ENCODE measurements at places on chromosomes 7 and 10.
A peak's percentile ranks its signal among the peaks of the same experiment; 100 is the strongest.

DNA sequence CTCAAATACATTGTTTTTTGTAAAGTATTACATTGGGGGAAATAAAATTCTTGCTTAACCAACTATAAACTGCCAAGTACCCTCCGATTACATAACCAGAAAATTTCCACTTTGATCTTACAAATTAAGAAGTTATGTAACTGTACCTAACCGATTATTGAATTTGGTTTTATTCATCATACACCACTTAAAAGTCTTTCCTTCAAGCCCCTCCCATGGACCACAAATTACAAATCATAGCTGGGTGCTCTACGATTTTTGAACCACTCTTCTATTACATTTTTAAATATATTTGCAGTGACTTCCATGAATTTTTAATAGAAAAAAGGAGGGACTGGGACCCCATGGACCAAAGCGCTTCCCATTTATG lies 630 bp downstream of the ZNF680 start:
- DNase-seq, result no peak

DNA sequence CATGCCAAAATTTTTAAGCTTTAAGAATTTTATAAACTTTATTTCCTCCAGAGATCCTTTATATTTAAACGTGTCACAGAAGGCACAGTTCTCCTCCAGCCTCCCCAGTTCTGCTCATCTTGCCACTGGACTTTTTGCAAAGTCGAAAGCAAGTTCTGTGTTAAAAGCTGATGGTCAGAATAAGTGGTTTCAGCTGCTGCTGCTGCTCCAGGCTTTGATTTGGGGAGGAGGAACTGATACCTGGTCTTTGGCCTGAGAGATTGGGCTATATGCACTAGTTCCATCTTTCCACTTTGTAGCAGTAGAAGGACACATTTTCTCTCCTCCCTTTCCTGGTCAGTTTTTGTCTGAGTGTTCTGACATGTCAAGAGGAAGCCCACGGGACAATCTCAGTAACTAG lies 435.9 kb upstream of the PHF14 start:
- DNase-seq, result no peak

DNA sequence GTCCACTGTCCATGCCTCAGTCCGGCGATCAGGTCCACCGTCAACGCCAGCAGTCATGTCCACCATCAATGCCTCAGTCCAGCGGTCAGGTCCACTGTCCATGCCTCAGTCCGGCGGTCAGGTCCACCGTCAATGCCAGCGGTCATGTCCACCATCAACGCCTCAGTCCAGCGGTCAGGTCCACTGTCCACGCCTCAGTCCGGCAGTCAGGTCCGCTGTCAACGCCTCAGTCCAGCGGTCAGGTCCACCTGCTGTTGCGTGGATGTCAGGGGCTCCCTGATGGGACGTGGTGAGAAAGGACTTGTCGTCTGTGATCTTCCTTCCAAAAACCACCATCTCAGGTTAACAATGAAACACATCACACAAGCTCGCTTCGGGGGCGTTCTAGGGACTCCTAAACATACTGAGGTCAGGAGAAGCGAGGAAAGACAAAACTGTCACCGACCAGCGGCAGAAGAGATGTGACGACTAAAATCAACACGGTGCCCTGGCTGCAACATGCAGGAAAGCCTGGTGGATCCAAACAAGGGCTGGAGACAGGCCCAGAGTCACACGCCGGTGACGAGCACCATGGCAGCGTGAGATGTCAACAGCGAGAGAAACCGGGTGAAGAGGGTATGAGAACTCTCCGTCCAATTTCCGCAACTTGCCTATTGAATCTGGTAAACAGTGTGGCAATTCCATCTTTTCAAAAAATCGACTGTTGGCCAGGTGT lies 264.2 kb downstream of the MAD1L1 start:
- no peak for DNase-seq

GRCh38 chr7:25427721-25428120 lies 199.4 kb upstream of the NPVF start:
- no peak for DNase-seq

- DNase-seq, result no peak
These were observed 288.0 kb upstream of the SEMA3C start for GRCh38 chr7:81206667-81207360.

GRCh38 chr7:47423196-47423595 lies 158.7 kb downstream of the TNS3 start:
- DNase-seq, result no peak

GRCh38 chr10:96333101-96333500 lies 25.7 kb downstream of the OPALIN start:
- no peak for DNase-seq

- no peak for DNase-seq
These were observed 82.4 kb upstream of the ITGB1 start for GRCh38 chr10:33040436-33040835.

DNA sequence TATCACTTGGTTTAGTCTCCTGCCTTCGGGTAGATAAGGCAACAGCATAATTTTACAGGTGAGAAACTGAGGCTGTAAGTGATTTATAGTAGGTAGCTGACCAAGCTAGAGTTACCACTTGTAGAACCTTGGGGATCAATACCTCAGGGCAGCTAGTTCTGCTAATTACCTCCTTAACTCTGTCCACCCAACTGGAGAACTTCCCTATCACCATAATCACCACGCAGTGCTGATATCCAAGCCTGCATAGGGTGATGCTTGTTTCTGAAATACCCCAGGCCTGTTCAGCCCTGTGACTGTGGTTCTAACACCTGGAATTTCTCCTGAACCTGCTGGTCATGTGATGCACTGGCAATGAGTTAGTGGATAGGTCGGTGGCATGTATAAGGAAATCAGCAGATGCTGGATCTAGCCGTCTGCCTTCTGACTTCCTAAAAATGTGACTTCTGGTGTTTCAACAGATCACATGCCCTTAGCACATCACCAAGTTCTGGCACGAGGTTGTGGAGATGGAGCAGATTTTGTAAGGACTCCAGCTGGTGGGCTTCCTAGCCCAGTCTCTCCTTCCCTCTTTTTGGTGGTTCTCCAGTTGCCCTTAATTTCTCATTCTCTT lies 15.3 kb downstream of the PLAU start:
- DNase-seq, result no peak

GRCh38 chr10:85919491-85920021 lies 447.0 kb downstream of the GRID1 start:
- DNase-seq, result no peak

DNA sequence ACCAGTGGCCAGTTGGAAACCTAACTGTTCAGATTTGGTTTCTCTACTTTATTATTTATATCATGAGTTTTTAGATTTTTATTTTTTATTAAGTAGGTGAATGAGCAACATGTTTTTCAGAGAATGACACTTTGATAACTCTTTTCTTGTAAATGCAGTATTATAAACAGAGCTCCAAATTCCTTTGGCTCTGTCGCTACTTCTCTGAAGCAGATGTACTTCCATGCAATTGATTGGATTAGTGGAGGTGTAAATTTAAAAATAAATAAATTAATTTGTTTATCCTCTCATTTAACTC lies 34.3 kb upstream of the ICA1 start:
- DNase-seq, result no peak

- DNase-seq, result no peak
These were observed 21.2 kb downstream of the GLCCI1 start for GRCh38 chr7:7989616-7990440.

GRCh38 chr10:8056871-8057331 lies 2.4 kb downstream of the GATA3 start:
- DNase-seq, result no peak

GRCh38 chr10:43347997-43348396 lies 23.4 kb upstream of the FXYD4 start:
- no peak for DNase-seq

DNA sequence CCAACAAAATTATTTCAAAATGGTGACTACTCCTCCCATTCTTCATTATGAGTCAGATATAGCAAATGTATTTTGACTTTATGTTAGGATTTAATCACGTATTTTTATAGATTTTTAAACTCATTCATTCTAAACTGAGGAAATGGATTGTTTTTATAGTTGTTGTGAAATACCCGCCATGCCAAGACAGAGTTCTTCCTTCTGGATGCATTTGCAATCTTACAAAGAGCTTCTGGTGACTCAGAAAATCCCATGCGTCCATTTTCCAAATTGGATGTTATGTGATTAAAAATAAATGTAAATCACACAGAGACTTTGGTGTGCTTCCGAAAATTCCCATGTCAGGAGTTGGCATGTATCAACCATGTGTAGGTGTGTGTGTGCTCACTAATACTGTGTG lies 179.3 kb downstream of the TRIL start:
- DNase-seq, result no peak

GRCh38 chr10:110858297-110858934 lies 13.3 kb upstream of the PDCD4 start:
- DNase-seq, result no peak

DNA sequence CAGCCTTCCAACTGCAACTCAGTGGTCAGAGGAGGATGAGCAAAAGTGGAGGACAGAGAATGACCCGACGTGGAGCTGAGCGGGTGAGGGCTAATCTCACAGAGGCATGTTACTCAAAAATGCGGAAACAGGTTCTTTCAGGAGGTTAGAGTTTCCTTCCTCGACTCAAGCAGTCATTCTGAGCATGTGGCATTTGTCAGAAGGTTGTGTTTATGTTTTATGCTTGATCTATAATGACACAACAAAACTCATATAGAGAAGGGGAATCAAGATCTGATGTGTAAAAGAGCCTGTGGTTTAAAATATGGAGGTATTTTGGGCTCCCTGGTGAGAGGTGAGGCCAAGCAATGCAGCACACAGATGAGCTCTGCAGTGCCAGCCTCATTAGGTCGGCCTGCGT lies 311.4 kb downstream of the ADARB2 start:
- DNase-seq, result no peak

GRCh38 chr7:116753130-116753529 lies 81.1 kb downstream of the MET start:
- no peak for DNase-seq

DNA sequence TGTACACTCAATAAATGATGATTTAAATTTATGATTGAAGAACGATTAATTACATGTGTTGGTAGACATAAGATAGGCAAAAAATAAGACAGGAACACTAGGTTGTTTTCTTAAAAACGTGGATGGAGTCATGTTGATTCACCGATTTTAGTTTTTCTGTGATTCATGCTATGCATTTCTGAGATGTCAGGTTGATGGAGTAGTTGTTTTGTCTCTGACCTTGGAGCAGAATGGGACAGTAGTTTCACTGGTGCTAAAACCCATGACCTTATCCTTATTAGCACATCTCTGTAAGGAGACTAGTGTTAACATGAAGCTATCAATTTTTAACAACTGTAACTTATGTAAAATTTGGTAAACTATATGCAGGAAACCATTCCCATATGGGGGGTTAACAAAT lies 611.6 kb upstream of the FZD8 start:
- no peak for DNase-seq

- DNase-seq, result no peak
These were observed 21.1 kb downstream of the KLLN start for GRCh38 chr10:87842220-87842641.

DNA sequence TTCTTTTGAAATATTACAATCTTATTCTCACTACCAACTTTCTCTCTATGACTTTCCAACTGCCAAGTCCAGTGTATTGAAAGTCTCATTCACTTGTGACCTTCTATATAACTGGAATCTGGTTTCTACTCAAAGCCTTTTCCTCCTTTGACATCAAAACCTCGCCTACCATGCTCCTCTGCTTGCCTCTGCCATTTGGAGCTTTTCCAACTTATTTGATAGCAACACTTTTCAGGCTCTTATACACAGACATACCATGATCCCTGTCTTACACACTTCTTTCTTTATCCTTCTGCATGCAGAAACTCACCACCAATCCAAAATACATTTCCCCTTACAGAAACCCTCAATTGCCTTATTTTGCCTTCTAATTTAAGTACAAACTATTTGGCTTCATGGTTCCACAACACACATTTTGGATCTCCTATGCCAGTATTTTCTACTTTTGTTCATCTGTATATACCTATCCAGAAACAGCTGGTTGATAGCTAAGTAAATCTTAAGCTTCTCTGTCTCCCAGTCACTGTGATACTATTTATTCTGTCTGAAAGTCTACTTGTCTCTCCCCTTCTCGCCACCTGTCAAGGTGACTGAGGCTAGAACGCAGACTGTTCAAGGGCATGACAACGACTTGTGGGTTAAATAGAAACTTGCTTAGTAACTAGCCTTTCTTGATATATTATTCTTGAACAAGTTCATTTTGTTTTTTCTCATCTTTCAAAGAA lies 22.4 kb downstream of the GNG11 start:
- DNase-seq, result no peak

DNA sequence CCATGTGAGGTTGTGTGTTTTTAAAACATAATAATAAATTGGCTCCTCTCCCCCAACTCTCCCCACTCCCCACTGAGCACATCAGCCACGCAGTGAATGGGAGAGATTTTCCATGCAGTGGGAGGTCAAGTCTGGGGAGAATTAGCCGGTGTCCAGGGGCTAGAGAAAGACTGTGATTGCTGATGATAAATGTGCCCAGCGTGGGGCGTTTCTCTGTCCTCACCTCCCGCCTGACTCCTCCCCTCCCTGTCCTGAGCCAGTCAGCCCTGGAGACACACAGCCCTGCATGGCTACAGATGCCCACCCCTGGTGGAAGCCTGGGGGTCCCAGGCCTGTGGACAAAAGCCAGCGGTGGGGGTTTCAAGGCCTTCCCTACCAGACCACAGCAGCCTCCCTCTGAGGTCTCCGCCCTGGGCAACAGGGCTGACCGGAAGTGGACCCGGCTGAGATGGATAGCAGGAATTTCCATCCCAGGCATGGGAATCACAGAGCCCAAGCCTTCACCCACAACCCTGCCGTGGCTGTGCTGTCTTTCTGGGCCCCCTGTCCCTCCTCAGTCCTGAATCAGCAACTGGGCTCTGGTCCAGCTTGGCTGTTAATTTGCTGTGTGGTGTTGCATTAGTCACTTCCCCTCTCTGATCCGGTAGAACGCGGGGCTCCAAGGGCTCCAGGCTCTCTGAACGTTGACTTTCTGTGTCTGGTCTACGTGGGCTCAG lies 46.8 kb upstream of the SLC29A3 start:
- no peak for DNase-seq

GRCh38 chr10:46028584-46029460 lies 1.6 kb downstream of the NCOA4 start:
- DNase-seq, result no peak

- no peak for DNase-seq
These were observed 105.0 kb upstream of the AGR3 start for GRCh38 chr7:16986755-16987154.

- DNase-seq, result no peak
These were observed 101.6 kb downstream of the DYNC2I1 start for GRCh38 chr7:158957921-158958491.

- no peak for DNase-seq
These were observed 56.3 kb downstream of the TEX36 start for GRCh38 chr10:125626671-125627070.

- DNase-seq, result no peak
These were observed 32.4 kb upstream of the CDK6 start for GRCh38 chr7:92868683-92869293.

- no peak for DNase-seq
These were observed 293.2 kb downstream of the GRID1 start for GRCh38 chr10:86073199-86073977.

- DNase-seq, result peak; percentile 31
These were observed 53.1 kb upstream of the KDM7A start for GRCh38 chr7:140229591-140230515.

DNA sequence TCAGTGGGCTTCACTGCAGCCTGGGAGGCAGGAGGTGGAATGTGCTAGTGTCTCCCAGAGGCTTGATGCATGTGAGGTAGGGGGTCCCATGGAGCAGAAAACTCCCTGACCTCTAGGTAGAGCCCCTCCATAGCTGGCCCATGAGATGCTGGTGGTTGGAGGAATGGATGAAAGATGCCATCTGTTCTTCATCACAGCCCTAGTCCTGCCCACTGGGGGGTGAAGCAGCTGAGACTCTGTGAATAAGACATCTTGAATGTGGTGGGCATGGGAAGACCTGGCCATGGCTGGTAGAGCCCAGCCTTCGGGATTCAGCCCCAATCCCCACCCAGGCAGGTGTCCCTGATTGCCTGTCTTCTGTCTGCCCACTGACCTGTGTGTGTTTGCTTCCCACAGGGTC lies 92.5 kb downstream of the COL13A1 start:
- DNase-seq, result no peak

Data from activated CD8-positive, alpha-beta memory T cell treated with anti-CD3 and anti-CD28 coated beads for 4 hours (primary cell).